ENCODE measurements at places on chromosomes 13 and 19.

DNA sequence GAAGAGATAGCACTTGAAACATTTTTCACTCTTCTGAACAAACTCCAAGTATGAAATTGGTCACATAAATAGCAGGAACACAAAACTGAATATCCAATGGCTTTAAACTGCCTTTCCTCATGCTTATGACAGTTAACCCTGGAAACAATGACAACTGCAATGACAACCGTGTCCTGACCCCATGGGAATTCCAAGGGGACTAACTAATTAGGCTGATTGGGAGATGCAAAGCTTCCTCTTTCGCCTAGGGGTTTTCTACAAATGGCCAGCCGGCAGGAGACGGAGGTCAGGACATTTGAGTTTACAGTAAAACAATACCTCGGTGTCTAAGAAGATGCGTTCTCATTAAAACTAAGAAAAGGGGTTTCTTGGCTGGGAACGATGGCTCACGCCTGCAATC is 53.0 kb upstream of the URAD start:
- no peak for DNase-seq

GRCh38 chr13:111204438-111205177 is 89.5 kb downstream of the ARHGEF7 start:
- DNase-seq: no peak

- no peak for DNase-seq
These were observed 18.0 kb upstream of the SERP2 start for GRCh38 chr13:44355621-44356020.

- DNase-seq: no peak
These were observed 46.9 kb upstream of the UBE2L5 start for GRCh38 chr13:30375265-30375835.

DNA sequence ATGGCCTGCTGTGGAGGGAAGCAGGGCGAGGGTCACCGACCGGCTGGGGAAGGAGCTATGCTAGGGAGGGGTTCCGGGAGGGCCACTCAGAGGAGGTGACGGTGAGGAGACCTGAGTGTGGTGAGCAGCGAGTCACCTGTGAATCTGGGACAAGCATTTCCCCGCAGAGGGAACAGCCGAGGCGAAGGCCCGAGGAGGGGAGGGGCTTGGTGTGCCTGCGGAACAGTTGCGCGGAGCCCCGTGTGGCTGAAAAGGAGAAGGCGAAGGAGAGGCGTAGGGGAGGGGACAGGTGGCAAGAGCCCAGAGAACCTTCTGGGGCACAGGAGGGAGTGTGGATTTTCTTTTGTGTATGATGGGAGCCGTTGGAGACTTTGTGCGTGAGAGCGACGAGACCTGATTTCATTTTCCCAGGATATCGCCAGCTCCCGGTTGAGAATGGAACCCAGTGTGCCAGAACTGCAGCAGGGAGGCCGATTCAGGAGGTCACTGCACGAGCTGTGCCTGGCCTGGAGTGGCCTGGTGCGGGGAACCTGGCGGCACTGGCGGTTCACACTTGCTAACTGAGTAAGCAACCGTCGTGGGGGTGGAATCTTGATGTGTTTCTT is 117.7 kb upstream of the ZNF507 start:
- DNase-seq: no peak

DNA sequence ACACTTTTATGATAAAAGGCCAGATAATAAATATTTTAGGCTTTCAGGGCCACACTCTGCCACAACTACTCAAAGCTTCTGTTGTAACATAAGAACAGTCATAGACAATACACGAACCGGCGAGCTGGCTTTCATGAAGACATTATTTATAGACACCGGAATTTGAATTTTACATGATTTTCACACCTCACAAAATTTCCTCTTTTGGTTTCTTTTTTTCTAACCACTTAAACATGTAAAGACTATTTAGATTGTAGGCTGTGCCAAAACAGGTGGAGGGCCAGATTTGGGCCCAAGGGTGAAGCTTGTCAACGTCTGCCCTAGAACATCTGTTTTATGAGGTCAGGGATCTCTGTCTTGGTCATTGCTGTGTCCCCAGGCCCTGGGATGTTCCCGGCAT is 29.7 kb upstream of the FXYD3 start:
- DNase-seq: no peak

- no peak for DNase-seq
These were observed 61.4 kb upstream of the TEX29 start for GRCh38 chr13:111259058-111259457.

All from CD4-positive, alpha-beta T cell treated with Interleukin-17A for 4 hours (primary cell).